T-helper 1 cell (primary cell): ENCODE measurements at places on chromosomes 3 and 15.

DNA sequence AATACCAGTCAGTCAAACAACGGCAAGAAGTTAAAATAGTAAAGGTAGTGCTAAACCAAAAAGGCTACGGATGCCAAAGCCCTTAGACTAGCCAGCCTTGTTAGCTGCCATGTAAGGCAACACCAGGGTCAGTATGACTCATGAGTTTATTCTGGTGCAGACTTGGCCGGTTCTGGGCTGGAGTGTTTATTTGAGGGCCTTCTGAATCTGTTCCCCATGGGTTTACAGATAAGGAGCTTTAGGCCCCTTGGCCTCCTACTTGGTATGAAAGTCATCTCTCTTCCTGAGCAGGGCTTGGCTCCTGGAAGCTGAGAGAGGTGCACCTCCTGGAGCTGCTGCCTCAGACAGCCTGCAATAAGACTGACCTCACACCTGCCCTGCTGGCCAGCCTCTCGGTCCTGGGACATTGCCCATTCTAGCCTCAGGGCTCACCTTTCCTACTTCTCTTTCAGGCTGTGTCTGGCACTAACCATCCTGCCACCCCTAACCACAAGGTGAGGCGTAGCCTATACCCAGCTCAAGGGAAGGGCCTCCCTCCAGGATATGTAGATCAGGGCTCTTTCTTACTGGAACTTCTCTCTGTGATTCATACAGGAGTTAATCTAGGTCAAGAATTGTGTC, 10.4 kb upstream of the RTP1 start:
- DNase-seq = no peak

- peak; percentile 11 for DNase-seq
Measured at GRCh38 chr15:85692873-85693272, 101.9 kb downstream of the KLHL25 start.

DNA sequence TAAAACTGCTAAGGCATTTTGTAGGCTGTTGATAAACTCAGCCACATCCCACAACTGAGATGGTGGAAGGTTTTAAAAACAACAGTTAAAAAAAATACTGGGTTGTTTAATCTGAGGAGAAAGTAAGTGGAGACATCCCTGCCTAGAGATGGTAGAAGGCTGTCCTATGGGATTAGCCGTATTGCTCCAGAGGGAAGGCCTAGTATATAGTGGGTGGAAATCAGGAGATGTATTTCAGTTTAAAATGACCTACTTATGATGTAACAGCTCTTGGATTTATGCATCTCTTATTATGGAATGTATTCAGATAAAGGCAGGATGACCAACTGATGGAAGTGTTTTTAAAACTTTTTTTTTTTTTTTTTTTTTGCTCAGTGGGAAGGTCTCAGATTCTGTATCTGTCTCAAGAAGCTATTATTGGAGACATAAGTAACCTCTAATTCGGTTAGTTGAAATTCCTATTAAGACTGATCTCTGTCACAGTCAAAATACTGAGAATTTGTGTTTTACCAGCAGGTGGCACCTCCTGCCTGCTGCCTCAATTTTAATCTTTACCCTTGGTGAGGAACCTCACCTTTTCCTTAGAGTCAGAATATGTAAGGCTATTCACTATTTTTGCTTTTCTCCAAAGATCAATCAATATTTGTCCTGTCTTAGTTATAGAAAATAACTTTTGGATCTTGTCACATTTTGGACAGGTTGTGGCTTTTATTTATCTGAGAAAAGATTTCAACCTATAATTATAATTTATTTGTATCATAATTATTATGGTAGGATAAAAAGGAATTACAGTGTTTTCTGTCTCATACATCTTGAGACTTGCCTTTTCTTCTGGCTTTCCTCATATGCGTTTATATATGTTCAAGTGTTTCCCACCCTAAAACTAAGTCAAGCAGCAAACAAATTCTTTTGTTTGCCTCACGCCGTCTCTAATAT, 63.0 kb downstream of the VPS8 start:
- DNase-seq = no peak

- no peak for DNase-seq
Measured at GRCh38 chr15:63887630-63888029, 53.9 kb upstream of the HERC1 start.

- DNase-seq = no peak
Measured at GRCh38 chr3:37861620-37862041, at the start of gene CTDSPL. TSS of gene CTDSPL (plus strand) at chr3:37861880. CDS start at chr3:37862200, 320 bp downstream.

DNA sequence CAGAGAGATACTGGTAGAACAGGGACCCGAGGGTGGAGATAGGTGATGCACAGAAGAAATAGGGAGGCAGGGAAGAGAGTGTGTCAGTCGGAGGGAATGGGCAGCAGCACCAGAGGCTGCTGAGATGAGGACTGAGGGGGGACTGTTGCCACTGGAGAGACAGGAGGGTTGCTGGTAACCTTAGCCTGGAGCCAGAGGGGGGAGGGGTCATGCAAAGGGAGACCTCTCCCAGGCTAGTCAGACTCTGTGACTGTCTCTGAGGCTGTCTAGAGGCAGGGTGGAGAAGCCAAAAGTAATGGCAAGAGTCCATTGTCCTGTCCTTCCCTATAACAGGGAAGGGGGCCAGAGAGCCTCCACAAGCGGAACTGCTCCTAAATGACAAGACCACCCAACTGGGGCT, 2.1 kb upstream of the DLEC1 start:
- no peak for DNase-seq

- no peak for DNase-seq
Measured at GRCh38 chr3:54309601-54310000, 187.2 kb downstream of the CACNA2D3 start.

DNA sequence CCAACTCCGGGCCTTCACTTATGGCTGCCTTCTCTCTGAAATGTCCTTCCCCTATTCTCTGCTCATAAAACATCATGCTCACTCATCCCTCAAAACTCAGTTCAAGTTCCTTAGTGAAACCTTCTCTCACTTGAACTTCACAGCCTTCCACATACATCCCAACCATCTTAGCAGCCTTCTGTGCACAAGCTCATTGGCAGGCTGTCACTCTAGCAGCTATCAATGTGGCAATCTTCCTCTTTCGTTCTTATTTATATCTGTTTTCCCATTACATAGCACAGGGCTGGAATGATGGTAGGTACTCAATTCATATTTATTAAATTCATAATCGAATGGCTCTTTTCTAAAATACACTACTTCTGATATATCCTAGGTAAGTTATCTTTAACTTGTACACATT, 66.4 kb upstream of the MCTP2 start:
- no peak for DNase-seq

DNA sequence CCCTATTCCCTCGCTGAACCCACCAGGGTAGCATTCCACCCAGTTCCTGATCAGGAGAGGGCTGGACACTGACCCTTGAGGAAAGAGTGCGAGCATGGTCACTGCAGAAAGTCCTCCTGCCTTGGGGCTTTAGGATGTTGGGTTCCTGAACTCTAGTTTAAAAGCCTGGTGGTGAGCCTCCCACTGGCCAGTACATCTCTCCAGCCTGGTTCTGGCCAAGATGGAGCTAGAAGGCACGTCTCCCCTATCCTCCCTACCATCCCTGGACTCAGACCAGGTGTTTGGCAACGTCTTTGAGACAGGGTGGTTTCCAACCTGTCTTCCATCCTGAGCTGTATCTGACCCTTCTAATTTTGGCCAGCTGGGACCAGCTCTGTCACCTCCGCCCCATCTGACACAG, 31.4 kb downstream of the NBEAL2 start:
- DNase-seq = no peak

DNA sequence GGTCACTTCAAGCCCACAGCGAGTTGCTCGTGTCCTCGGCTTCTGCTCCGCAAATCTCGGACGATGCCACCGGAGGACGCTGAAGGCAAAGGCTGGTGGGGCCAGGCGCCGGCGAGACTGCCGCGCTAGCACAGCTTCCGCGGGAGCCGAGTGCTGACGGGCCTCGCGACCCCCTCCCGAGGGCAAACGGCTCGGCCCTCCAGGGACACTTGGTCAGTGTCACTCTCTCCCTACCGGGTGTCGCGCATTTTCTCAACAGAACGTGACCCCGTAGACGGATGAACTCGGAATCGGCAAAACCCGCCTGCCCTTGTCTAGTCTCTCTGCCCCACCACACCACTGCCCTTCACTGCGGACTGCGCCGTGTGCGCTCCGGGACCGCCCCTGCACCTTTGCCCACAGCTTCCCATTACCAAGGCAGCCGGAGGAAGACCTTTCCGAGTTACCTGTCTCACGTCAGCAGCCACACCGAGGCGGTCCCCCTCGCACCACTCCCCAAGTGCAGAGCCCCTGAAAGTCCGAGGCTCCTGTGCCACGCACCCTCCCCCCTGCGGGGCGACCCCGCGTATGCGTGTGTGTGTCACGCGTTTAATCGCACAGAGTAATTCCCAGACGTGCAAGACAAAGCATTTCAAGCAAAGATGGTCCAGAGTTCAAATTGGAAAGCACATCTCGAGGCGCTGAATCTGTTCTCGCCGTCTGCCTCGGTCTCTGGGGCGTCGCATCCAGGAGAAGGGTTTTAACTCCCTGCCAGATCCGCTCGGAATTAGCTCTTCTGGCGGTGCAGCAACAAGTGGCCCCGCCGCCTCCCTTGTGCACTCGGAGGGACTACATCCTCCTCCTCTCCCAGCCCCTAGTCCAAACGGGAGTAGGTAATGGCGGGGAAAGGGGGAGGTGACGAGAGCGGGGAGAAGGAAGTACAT, 245.0 kb upstream of the TOPAZ1 start:
- DNase-seq = peak; percentile 23

DNA sequence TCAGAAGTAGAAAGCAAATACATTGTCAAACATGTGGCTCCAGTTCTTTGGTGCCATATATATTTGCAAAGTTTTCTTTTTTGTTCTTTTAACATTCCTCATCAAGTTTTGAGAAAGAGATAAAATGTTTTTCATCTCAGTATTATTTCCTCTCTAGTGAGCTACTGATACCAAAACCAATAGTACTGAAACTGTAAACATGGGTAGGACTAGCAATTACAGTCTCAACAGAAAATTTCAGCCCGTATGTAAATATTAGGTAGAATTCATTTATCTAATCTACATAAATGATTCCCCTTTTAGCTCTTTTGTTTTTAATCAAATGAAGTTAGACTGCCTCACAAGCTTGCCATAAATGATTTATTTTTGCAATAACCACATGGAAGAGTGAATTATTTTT, 21.4 kb downstream of the SECISBP2L start:
- no peak for DNase-seq

GRCh38 chr3:131072099-131072559, 45.5 kb downstream of the NEK11 start:
- DNase-seq = no peak

GRCh38 chr3:171261487-171261886, 198.7 kb downstream of the TNIK start:
- no peak for DNase-seq

- DNase-seq = no peak
Measured at GRCh38 chr3:25403968-25404367, 24.1 kb upstream of the RARB start.

- DNase-seq = no peak
Measured at GRCh38 chr3:33543601-33544000, 103.4 kb upstream of the UBP1 start.

GRCh38 chr3:58858126-58858525, 191.6 kb upstream of the FAM3D start:
- no peak for DNase-seq

GRCh38 chr3:24185738-24186384, 240.8 kb downstream of the NR1D2 start:
- peak; percentile 19 for DNase-seq

- DNase-seq = no peak
Measured at GRCh38 chr15:57589754-57590153, 1.9 kb upstream of the MYZAP start.

DNA sequence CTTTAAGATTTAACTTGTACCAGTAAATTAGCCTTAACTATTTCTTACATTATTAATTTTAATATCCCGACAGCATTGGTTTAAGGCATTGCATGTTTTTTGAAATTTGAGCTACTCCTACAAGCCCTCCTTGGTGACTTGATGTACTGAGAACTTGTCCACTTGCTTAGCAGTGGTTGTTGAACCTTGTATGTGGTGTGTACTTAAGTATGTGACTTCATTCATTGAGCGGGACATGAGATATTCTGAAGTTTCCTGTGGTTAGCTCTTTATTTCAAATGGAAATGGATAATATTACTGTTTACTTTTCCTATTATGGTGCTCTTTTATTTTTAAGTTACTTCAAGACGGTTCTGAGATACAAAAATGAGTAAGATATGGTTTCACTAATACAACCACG, 3.6 kb upstream of the COL6A5 start:
- DNase-seq = no peak

DNA sequence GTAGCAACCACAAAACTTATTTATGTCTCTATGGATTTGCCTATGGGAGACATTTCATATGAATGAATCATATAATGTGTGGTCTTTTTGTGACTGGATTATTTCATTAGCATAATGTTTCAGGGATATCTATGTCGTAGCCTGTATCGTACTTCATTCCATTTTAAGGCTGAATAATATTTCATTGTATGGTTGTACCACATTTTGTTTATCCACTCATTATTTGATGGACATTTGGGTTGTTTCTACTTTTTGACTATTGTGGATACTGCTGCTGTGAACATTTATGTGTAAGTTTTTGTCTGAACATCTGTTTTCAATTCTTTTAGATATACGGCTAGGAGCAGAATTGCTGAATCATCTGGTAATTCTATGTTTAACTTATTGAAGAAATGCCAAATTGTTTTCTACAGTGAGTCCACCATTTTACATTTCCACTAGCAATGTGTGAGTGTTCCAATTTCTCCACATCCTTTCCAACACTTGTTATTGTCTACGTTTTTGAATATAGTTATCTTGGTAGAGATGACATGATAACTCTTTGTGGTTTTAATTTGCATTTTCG, 134.4 kb upstream of the DAZL start:
- no peak for DNase-seq

DNA sequence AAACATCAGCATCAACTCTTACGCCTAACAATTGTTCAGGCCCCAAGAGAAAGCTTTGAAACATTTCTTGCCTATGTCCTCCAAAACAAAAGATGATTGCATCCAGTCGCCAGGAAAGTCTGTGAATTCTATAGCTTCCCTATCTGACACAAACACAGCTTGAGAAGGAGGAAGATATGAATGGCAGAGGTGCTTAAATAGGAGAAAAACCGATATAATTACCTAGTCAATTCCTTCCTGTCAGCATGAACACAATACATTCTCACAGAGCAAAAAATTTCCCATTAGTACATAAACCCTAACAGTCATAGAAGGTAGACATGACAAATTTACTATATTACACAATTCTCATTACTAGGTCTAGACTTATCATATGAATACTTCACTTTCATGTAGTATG, 326.5 kb downstream of the CGGBP1 start:
- no peak for DNase-seq

DNA sequence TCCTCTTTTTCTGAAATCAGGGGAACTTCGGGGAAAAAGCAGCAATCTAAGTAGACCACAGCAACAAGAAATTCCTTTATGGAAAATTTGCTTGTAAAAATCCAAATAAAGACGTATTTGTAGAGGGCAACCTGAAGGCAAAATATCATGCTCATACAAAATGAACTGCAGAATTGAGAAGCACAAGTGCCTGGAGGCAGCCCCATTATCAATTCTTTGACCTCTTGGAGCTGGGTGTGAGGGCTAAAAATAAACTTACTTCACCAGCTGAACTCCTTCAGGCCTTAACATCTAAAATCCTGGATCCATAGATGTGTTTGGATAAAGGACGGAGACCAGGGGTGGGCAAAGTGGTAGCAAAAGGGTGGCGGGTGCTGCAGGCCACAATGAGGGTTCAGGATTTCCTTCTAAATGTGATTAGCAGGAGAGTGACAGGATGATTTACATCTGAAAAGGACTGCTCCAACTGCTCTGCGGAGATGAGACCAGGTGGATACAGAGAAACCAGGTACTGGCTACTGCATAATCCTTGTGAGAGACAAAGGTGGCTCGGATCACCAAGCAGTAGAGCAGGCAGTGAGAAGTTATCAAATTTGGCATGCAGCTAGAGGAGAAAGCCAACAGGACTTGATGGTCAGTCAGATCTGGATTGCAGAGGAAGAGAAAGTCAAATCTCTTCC, 81.7 kb upstream of the TJP1 start:
- DNase-seq = no peak
